ENCODE measurements at places on chromosomes 4 and X.

DNA sequence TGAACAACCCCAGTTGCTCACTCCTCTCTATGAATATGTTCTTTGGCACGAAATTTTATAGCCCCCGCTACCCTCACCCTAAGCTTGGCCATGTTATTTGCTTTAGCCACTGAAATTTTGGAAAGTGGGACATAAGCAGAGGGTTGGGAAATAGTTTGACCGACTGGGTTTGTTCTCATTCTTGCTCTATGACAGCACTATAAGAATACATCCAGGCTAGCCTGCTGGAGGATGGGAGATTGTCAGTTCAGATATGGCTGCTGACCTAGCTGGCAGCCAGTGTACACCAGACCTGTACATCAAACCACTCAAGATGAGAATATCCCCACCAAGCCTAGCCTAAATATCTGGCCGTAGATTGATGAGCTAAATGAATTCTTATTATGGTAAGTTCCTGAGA lies 298.1 kb downstream of the PDGFC start:
- DNase-seq = no peak

GRCh38 chr4:62344915-62345314 lies 1144.8 kb downstream of the ADGRL3 start:
- no peak for DNase-seq

DNA sequence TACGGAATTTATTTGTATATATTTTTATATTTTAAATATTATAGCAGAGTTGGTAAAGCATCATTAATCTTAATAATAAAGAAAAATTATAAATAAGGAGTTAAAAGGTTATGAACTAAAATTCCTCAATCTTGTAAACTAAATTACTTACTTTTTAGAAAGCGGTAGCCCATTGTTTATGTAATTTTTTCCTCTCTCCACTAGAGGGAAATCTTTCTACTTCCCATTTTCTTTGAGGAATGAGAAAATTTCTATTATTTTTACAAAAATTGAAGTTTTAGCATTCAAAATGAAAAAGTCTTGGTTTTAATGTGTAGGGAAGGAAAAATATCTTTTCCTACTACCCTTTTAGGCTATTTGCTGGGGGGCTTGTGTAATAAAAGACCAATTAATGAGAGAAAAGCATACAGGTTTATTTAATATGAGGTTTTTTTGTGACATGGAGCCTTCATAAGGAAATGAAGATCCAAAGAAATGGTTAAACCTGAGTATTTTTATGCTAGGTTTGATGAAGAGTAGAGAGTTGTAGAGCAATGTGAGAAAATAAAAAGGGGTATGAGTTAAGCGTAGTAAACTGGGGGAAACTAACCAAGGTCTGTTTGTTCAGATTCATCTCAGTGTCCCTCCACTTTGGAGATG lies 68.7 kb upstream of the ADAD1 start:
- no peak for DNase-seq

GRCh38 chr4:142110136-142110535 lies 473.8 kb downstream of the IL15 start:
- DNase-seq = no peak
